ENCODE measurements at places on chromosomes 1 and 21.

GRCh38 chr21:40671716-40672115 is 175.2 kb downstream of the DSCAM start:
- no peak for DNase-seq

DNA sequence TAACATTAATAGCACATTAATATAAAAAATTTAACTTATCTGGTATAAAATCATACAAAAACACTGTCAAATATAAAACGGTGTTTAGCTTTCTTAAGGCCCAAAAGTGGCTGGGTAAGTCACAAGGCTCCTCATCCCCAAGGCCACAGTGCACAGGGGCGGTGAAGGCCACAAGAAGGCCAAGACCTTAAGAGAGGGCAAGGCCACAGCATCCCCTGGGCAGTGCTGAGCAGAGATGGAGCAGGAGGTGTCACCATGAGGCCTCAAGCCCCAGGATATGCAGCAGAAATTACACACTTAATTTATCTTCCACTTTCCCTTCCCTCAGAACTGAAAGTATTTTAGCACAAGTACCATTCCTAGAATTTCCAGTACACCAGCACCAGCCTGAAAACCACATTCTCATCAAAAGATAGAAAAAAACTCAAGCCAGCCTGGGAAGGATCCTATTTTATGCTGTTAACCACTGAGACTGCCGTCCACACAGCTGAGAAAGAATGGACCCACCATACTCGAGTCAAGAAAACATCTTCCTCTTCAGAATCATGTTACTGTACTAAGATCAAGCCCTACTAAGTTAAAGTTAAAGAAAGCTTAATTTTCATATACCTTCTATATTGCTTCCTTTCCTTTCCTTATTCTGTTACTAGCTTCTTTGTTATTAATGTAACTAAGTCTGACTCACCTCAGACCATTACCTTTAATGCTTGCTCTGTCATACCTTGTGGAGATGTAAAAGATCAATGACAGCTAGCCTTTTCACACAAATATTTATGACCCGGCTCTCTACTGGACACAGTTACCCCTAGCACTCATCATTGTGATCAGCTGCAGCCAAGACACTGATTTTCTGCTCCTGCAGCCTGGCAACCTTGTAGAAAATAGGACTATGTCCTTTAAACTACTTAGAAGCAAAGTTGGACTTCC is 26.4 kb upstream of the FMO1 start:
- DNase-seq, result no peak

DNA sequence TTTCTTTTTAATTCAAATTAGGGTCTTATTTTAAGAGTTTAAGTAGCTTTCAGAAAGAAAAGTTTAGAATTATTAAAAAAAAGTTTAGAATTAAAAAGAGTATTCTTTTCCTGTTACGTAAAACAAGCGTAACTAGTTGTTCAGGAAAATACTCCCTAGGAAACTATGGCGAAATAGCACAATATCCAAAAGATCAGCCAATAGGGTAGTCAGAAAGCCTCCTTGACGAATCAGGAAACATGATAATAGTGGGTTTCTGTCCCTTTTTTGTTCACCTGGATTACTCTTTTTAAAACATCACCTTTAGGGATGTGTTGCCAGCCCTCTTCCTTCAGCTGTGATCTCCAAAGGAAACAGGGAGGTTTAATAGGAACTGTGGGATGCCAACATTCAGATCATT is 25.2 kb downstream of the S1PR1 start:
- DNase-seq, result no peak

- no peak for DNase-seq
Measured at GRCh38 chr1:117932576-117932975, 3.0 kb downstream of the WDR3 start.

GRCh38 chr1:67555461-67556296 is 125.5 kb upstream of the SERBP1 start:
- DNase-seq, result no peak

DNA sequence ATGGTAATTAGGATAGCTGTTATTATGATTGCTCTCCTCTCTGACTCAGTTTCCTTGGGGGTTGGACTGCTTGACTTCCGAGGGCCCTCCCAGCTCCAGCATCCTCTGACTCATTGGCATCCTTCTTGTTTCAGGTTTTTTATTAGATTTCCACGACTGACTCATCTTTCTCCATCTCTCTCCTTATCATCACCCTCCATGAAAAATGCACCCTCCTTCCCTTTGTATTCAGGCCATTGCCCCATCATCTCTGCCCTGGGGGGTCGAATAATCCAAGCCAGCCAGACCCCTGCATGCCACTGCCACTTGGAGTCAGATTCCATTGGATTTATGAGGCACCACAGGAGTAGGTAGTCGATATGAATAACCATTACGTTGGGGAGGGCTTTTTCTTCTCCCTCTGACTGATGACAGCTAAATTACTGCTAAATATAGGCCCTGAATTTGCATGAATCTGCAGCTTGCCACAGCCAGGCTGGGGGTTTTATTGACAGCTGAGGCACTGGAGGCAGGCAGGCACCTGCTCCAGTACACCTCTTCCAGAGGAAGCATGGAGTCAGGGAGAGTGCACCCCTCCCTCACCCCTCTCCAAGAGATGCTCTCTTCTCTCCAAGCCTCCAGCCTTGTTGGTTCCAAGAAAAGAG is 91.7 kb downstream of the C1orf94 start:
- DNase-seq, result no peak

DNA sequence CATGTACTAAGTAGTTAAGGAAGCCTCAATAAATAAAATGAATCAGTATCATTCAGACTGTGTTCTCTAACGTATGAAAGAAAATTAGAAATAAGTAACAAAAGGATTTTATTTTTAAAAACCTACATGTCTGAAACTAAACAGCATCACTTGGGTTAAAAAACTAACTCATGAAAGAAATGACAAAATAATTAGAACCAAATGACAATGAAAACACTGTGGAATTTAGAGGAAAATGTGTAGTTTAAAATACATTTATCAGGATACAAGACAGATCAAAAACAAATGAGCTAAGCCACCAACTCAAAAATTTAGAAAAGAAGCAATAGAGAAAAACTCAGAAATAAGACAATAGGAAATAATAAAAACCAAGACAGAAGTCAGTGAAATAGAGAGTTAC is 108.7 kb downstream of the TENT5C start:
- no peak for DNase-seq

DNA sequence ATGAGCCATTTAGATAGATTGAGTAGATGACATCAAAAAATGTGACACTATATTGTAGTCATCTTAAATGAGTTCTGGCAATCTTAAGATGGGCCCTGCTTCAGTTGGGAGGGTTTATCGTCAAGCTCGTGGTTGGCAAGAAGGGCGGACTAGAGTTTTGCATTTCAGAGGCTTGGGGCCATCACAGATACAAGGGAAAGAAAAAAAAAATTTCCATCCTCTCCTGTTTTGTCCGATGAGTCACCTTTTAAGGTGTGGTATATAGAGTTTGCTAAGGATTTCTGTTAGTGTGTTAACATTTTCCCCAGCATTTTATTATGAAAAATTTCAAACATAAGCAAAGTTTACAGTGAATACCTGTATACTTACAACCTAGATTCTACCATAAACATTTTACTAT is 31.8 kb upstream of the KCNQ4 start:
- DNase-seq, result no peak

DNA sequence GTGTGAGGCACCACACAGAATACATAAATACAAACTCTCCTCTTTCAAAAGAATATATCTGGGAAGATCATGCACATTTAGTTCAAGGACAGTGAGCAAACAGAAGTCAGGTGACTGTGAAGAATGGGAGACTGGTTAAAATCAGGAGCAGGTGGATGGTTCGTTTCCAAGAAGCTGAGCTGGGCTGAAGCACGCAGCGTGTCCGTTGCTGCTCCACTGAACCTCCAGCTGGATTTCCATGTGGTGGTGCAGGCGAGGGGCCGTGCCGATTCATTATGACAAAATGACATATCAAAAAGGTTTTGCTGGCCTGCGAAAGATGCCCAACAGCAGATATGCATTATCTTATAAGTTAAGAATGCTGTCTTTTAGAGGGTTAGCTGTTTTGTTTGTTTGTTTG is 66.0 kb downstream of the OLIG1 start:
- no peak for DNase-seq

- no peak for DNase-seq
Measured at GRCh38 chr1:96472471-96472870, 249.1 kb upstream of the PTBP2 start.
